Activated naive CD4-positive, alpha-beta T cell treated with Interleukin-2 at 50 U/mL for 16 hours (primary cell): ENCODE measurements at places on chromosomes 3 and 15.

GRCh38 chr3:78112291-78113010 is 1072.6 kb downstream of the ROBO2 start:
- no peak for DNase-seq

GRCh38 chr15:39312984-39313383 is 267.9 kb upstream of the THBS1 start:
- no peak for DNase-seq

GRCh38 chr3:77045686-77046085 is 5.8 kb downstream of the ROBO2 start:
- DNase-seq, result no peak

DNA sequence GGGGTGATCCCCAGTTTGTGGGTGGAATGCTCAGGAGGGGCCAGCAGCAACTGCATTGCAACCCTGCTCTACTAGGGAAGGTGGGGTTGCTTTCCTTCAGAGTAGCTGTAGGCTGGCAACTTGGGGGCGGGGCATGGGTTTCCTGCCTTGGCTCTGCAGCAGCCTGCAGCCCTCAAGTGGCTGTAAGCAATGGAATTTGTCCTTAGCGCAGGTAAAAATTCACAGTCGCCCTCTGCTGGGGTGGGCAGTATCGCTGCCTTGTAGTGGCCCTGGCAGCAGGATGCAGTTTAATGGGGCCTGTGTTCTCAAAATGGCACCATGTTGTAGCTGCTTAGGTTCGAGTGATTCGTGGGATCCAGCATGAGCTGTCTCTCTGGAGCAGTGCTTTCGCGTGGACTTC is 29.8 kb downstream of the STT3B start:
- DNase-seq, result peak; percentile 8

DNA sequence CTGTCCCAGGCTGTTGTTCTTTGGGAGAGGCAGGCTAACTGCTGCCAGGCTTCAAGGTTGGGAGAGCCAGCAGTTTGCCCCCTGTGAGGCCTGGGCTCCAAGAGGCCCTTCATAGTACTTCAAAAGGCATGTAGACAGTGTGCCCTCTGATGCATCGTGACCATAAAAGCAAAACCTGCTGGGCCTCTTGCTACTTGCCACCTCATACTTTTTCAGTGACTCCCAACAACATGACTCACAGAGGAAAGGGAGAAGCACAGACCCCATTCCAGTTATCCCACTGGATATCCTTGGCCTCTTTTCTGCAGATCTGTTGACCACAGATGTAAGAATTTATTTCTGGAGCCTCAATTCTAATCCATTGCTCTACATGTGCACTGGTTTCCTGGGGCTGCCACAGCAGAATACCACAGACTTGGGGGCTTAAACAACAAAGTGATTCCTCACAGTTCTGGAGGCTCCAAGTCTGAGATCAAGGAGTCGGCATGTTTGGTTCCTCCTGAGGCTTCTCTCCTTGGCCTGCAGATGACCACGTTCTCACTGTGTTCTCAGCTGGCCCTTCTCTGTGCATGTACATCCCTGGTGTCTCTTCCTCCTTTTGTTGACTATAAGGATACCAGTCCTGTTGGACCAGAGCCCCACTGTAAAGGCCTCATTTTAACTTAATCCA is 8.9 kb upstream of the NSMCE3 start:
- DNase-seq, result no peak

- no peak for DNase-seq
These were observed 4.3 kb upstream of the NPTN start for GRCh38 chr15:73637527-73637926.

GRCh38 chr3:109118584-109118983 is 650 bp upstream of the MORC1 start:
- DNase-seq, result no peak

DNA sequence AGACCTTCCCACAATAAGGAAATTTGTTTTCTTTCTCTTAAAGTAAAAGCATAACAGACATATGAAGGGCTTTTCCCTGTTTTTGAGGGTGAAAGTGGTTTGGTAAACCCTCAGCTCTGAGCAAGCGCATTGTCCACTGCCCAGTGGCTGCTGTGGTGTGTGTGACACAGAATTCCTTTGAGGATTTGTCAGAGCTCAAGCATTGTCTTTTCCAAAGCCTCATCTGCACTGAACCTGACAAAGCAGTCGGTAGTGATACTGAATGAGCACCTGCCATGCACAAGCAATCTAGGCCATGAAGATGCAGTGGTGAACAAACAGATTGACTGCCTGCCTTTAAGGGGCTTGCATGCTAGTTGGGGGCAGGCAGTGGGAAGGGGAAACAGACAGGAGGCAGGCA is 128.3 kb downstream of the PLCL2 start:
- no peak for DNase-seq

- no peak for DNase-seq
These were observed 12.4 kb downstream of the THRB start for GRCh38 chr3:24482096-24482705.

- no peak for DNase-seq
These were observed 117.0 kb downstream of the SATB1 start for GRCh38 chr3:18308096-18308650.

GRCh38 chr15:77527164-77527778 is 105.4 kb downstream of the LINGO1 start:
- no peak for DNase-seq

GRCh38 chr15:68365140-68365745 is 66.7 kb downstream of the ITGA11 start:
- no peak for DNase-seq

DNA sequence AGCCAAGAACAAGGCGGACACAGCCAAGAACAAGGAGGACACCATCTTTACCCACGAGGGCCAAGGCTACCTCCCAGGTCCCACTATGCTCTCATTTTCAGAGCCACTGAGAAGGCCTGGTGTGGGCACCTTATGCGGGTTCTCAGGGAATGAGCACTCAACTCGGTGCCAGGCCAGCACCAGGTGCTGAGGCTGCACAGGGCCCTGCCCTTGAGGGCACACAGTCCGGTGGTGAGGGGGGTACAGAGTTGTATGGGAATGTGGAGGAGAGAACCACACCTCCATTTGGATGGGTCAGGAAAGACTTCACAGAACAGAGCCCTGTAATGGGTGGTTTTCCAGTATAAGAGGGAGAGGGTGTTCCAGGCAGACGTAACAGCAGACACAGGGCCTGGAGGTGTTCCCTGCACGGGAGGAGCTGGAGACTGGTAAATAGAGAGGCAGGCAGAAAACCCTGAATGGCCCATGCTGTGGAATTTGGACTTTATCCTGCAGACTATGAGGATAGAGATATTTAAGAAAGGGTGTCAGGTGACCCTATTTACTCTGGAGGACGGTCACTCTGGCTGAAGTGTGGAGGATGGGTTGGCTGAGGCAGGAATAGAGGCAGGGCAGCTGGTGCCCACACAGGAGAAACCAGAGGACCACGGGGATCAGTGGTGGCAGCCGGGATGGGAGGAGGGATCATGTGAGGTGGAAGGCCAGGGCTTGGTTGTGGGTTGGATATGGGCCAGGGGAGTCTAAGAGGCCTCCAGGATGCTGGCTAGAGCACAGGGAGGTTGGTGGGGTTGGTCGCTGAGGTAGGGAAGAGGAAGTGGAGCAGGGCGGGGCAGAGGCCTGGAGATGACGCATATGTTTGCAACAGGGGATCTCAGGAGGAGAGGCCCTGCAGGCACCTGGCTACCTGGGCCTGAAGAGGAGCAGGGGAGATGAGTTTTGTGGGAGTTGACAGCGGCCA is 34.6 kb downstream of the CRABP1 start:
- no peak for DNase-seq

GRCh38 chr15:41877631-41878354 is 16.1 kb downstream of the SPTBN5 start:
- DNase-seq, result no peak

DNA sequence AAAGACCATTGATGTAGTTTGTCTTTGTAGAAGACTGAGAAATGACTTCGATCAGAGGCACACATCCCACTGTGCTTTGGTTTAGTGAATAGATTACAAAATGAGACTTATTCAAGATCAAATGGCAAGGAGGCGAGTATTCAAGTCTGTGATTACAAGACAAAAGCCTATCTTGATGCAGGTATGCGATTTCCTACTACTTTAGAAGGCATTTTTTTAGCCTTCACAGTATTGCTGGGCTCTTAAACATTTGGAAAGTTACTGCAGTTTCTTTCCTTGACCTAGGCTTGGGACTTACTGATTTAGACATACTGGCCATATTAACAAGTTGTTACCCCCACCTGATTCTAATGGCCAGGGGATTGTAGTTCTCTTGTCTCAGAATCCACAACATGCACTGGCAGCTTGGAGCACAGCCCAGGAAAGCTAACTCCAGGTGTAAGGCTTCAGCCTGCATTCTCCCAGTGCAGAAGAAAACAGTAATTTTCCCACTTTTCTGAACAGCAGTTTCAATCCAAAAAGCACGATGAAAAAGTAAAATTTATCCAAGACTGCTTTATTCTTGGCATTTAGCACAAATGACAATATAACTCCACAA is 311.6 kb downstream of the EPHA6 start:
- no peak for DNase-seq

DNA sequence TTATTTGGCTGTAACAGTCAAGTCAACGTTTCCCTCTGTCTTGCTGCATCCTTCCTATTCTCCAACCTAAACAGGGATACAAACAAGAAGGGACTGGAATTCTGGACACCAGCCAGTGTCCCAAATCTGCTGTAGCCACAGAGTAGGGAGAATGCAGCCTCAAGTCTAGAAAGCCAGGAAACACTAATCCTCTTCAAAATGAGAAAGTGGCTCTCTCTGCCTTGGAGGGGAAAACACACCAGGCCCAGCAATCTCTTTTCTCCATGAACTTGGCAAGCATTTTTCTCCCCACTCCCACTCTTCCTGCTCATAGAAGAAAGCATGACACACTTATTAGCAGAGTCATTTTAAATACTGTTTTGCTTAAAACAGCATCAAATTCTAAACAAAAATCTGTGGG is 781.7 kb downstream of the SQOR start:
- no peak for DNase-seq
